NCI-H2171 treated with DMSO at 0.1 percent for 48 hours (cell line): ENCODE measurements at places on chromosomes 12 and 14.

DNA sequence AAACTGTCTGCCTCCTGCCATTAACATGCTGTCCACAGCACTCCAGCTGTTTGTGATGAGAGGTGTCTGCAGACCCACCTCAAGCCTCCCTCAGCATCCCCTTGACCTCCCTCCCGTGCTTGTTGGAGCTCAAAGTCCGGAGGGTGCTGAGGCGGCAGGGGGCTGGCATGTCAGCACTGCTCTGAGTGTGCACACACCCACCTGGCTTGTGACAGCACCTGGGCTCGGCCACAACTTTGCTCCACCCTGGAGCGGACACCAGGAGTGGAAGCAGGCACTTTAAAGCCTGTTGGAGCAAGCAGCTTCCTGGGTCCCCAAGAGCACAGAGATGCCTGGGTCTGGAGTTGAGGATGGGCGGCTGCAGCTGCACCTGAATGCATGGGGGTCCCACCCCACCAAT, 20.9 kb downstream of the SERPINA3 start:
- no peak for DNase-seq

GRCh38 chr14:32230181-32230580, 27.1 kb upstream of the RNU6-8 start:
- DNase-seq, result no peak

DNA sequence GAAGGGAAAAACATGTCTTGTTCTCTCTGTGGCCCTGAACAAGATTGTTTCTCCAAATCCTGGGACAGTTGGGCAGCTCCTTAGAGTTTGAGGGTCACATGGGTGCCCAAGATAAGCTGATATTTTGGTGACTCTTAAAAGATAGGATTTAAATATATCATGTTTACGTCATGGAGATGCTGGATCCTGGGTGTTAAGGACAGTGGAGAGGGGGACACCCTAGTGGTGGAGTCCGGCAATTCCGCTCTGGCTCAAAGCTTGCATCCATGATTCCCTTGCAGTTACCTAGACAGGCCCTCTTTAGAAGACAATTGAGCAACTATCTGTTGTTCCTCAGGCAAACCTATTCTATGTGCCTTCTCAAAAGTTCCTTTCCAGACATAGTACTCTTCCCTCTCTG, 101.8 kb downstream of the CMKLR1 start:
- no peak for DNase-seq

DNA sequence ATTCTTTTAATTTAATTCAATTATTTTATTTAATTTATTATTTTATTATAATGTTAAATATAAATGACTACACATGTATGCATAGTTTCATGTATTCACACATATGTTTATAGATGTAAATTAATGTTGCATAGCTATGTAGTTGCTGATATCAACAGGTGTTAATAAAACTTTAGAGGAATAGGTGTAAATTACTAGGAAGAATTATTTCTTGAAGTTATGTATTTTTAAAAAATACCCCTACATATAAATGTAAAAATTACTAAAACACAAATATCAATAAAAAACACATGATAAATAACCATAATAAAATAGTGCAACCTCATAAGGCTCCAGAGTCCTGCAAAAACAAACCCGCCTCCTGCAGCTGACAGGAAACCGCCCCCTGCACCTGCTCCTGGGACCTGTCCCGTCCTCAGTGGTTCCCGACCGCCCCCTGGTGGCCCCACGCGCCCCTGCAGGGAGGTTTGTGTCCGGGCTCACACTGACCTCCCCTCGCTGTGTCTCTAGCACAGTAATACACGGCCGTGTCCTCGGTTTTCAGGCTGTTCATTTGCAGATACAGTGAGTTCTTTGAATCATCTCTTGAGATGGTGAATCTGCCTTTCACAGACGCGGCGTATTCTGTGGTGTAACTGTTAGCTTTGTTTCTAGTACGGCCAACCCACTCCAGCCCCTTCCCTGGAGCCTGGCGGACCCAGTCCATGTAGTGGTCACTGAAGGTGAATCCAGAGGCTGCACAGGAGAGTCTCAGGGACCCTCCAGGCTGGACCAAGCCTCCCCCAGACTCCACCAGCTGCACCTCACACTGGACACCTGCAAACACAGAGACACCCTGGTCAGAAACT, 1264.0 kb downstream of the TMEM121 start:
- peak; percentile 26 for DNase-seq

- no peak for DNase-seq
These were observed 18.2 kb upstream of the FSCB start for GRCh38 chr14:44525237-44525636.

DNA sequence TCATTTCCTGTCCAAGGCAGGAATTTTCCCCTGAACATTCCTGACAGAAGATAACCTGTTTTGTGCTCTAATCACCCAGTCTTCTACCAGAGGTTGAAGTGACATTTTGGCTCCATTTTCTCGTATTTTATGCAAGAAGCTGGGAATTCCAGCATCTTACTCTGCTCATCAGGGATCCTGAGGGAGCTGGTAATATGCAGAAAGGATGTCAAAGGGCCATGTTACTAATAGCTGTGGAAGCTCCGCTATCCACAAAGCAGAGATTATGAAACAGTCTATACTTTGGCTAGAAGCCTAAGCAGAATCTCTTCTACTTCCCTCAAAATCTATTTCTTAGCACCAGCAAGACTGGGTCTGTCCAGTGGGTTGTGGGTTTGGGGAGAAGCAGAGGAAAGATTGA, 613.0 kb downstream of the DIO2 start:
- no peak for DNase-seq

- DNase-seq, result no peak
These were observed 206.4 kb downstream of the SLC15A4 start for GRCh38 chr12:128617304-128617833.

GRCh38 chr12:119681728-119682638, 14.1 kb downstream of the PRKAB1 start:
- no peak for DNase-seq
